ENCODE measurements at places on chromosomes 4 and X.

- DNase-seq, result no peak
These were observed 236.9 kb upstream of the PPARGC1A start for GRCh38 chr4:24126776-24127175.

DNA sequence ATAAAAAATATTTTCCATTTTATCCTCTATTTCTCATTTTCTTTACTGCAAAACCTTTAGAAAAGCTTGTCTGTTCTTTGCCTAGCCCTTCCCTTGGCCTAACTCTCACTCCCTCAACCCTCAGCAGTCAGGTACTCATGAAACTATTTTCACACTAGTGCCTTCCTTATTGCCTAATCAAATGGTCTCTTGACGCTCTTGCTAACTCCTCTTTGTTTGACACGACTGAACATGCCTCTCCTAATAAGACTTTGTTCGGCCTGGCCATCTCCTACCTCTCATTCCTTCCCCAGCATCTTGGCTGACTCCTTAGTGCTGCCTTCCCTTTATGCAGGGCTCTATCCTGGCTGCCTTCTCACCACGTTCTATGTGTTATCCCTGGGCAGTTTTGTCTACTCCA is 11.1 kb upstream of the LRAT start:
- DNase-seq, result no peak

DNA sequence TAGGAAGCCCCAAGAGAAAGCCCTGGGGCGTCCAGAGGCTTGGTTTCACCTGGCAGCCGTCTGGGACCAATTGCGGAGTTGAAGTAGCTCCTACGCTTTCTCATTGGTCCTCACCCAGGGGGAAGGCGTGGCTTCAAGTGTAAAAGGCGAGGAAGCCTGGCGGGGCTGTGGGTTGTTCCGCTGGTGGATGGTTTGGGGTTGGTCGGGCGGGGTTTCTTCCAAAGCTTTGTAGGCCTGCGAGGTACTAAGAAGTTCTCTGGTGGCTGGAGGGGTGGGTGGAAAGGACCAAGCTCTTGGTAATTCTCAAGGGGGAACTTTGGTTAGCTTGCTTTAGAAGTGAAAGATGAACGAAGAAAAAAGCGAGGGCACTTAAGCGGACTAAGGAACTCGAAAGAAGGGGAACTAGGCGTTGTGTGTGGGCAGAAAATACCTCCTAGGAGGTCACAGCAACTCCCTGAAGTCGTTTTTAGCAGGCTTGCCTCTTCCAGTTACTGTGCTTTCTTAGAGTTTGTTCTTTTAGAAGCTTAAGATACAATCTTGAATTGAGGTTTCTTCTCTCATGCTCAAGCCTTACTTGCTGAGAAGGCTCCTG is 36.6 kb downstream of the CCNG2 start:
- no peak for DNase-seq

DNA sequence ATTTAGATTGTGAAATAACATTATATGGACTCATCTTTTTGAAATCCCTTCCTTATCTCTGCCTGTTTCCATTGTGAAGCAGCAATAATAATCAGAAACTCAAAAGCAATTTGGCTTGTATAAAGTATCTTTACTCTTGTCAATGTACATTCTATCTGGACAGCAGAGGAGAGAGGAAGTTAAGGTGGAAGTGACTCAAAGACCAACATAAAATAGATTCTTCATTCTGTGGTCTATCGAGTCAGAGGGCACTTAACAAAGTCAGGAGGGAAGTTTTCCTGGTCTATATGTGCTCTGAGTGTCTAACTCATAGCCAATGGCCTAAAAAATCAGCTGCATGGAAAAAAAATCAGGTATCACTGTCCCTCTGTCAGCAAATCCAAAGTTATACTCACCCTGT is 155.5 kb downstream of the EMCN start:
- peak; percentile 85 for DNase-seq

DNA sequence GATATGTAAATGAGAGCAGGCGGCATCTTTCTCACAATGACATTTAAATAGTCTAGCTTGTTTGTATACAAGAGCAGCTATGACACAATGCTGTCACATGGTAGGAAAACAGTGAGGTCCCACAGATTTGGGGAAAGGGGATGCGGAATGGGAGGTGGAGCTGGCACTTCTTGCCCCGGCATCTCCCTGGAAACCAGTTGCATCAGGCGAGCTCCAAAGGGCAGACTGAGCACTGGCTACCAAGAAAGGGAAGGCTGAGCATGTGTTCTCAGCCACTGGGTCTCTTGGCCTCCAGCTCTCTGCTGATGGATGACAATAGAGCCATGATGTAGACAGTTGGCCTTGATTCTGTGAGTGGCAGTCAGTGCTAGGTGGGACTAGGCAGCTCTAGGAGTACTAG is 109.0 kb downstream of the UCHL1 start:
- DNase-seq, result no peak

DNA sequence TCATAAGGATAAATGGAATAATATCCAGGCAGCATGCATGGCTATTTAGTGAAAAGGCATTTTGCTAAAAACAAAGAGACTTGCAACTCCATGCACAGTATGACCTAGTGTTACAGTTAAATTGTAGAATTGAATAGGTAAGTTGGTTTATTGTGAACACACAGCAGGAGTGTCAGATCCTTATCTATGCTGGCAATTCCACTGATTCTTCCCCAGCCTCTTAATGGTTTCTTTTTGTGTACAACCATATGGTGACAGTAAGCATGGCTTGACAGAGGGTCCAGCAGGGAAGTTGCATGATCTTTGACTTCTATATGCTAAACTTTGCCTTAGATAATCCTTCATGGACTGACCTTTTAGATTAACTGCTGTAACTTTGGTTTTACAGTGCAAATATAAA is 936.6 kb upstream of the EPHA5 start:
- no peak for DNase-seq

DNA sequence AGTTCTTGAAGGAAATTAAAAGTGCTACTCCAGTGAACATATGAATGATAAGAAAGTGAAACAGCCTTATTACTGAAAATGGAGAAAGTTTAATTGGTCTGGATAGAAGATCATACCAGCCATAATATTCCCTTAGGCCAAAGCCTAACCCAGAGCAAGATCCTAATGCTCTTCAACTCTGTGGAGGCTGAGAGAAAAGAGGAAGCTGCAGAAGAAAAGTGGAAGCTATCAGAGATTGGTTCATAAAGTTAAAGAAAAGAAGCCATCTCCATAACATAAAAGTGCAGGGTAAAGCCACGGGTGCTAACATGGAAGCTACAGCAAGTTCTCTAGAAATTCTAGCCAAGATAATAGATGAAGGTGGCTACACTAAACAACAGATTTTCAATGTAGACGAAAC is 85.5 kb upstream of the ATOH1 start:
- no peak for DNase-seq

DNA sequence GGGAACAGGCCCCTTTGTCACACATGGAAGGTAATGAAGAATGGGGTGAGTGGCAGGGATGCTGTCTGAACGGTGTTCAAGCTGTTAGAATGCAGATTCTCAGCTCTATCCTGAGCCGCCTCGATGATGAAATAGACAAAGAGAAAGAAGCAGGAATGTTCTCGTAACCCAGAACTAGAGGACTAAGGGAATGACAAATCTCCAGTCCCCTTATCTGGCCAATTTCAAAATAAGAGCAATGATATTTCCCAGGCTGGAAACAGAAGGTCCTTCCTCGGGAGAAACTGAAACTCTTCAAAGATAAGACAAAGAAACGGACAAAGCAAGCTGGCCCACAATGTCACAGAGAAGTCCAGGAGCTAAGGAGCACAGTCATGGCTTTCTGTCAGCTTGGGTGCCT is 29.5 kb upstream of the MTNR1A start:
- DNase-seq, result no peak

DNA sequence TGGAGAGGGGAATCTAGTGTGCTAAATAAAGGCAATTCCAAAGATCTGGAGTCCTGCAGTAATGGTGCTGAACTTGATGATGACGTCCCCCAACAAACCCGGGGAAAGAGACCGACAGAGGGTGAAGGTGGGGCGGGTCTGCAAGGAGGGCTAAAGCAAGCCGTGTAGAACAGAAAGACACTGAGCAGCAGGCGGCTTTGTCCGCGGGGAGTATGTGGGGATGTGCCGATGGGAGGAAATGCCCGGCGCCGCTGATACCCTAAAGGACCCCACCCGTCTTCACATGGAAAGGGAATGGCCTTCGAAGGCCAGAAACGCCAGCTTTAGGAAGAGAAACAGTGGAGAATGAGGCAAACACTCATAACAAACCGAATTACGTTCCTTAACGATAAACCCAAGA is 528.9 kb downstream of the ZNF674 start:
- DNase-seq, result no peak

DNA sequence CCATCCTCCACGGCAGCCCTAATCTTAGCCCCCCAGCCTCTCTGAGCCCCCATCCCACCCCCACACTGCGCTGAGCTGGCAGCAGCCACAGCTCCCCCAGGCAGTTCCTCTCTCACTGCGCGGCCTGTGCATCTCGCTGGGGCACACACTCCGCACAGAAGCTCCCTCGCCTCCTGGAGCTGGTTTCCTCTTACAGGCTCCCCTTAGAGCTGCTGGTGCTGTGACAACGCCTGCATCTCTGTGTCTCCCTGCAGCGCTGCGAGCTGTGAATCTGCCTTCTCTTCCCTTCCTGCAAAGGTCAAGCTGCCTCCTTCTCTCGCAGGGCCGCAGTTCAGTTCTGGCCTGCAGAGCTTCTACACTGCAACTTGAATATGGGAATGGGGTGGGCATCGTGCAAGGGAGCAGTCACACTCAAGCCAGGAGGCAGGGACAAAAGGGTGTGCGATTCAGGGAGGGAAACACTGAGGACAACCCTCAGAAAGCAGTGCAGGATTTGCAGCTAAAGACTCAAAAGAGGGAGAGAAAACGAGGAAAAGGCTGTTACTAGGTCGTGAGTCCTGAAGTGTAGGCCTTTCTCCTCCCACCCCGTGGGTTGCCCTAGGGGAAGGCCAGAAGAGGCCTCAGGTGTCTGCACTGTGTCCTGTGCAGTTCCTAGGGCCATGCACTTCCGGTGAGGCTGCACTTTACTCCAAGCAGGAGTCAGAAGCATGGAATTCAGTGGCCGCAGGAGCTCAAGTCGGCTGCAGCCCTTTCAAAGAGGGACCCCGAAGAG is 87.0 kb downstream of the BCOR start:
- no peak for DNase-seq

DNA sequence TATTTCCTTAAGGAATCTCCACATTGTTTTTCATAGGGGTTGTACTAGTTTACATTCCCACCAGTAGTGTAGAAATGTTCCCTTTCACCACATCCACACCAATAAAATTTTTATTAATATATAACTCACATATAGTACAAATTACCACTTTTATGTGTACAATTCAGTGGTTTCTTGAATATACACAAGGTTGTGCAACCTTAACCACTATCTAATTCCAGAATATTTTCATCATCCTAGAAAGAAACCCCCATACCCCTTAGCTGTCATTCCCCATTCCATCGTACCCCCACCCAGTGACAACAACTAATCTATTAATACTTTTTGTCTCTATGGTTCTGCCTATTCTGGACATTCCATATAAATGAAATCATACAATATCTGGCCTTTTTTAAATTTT is 108.3 kb upstream of the USP9X start:
- DNase-seq, result no peak

DNA sequence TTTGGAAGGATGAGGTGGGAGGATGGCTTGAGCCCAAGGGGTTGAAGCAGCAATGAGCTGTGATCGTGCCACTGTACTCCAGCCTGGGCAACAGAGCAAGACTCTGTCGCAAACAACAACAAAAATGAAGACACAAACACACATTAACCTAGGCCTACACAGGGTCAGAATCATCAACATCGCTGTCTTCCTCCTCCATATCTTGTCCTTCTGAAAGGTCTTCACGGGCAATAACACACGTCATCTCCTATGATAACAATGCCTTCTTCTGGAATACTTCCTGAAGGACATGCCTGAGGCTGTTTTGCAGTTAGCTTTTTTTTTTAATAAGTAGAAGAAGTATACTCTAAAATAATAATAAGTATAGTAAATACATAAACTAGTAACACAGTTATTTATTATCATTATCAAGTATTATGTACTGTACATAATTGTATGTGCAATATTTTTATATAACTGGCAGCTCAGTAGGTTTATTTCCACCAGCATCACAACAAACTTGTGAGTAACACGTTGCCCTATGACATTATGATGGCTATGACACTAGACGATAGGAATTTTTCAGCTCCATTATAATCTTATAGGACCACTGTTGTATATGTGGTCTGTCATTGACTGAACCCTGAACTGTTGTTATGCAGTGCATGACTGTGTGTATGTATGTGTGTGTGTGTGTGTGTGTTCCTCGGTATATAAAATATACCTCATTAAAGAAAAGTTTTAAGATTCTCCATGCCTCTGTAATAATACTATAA is 69.2 kb upstream of the MAML3 start:
- peak; percentile 25 for DNase-seq

- DNase-seq, result peak; percentile 7
These were observed 213.1 kb upstream of the MID1 start for GRCh38 chrX:10833299-10834169.

DNA sequence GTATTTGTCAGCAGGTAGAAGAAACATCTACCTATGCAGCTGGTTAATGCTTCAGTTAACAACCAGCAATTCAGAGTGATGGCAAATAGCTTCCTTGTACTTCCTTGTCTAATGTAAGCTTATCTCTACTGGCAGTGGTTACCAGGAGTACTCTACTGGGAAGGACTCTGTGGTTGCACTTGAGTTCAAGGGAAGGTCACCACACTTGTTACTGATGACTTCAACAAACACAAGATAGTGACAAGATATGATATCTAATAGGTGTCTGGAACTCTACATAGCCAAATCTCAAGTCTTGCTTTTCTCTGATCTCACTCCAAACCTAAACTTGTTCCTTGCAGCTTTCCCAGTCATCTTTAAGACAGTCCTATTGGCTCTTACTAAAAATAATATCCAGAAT is 1644.9 kb upstream of the TENM3 start:
- no peak for DNase-seq

DNA sequence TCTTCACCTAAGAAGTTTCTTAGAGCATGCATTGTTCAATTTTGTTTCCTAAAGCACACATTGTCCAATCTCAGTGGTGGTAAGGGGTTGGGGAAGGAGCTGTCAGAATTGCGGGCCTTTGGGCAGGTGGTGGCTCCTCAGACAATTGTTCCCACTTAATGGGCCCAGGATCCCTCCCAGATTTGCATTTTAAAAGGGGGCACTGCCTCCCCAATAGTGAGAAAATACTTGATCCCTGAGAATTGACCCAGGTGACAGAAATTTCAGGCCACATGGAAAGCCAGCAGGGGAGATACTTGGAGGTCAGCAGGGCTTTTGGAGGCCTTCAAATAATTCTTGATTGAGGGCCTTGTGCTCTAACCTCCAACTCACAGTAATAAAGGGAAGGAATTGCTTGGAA is 217.1 kb downstream of the ZNF674 start:
- DNase-seq, result no peak

Measured in lung microvascular endothelial cell (primary cell).